ENCODE measurements at places on chromosomes 2 and 18.

GRCh38 chr2:64839844-64840243 lies 149.4 kb upstream of the SLC1A4 start:
- no peak for DNase-seq

DNA sequence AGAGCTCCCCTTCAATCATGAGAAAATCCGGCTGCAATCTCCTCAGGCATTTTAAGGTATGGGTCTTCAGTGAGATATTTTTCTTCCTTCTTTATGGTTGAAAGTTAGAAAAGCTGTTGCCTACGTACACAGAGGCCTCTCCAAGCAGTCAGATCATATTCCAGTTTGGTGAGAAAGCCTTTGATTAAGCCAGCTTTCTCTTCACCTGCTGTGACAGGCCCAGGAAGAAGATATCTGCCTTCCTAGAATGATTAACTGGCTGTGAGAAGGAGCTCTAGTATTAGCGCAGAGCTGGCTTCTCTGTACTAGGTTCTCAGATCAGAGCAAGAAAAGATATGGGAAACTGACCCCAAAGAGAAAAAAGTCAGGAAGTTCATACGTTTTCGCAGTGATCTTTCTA lies 585.0 kb upstream of the CHAC2 start:
- DNase-seq: no peak

GRCh38 chr2:16400127-16400623 lies 265.5 kb downstream of the CYRIA start:
- DNase-seq: no peak

- DNase-seq: peak; percentile 30
Measured at GRCh38 chr2:172734711-172735581, 699 bp upstream of the RAPGEF4 start.

DNA sequence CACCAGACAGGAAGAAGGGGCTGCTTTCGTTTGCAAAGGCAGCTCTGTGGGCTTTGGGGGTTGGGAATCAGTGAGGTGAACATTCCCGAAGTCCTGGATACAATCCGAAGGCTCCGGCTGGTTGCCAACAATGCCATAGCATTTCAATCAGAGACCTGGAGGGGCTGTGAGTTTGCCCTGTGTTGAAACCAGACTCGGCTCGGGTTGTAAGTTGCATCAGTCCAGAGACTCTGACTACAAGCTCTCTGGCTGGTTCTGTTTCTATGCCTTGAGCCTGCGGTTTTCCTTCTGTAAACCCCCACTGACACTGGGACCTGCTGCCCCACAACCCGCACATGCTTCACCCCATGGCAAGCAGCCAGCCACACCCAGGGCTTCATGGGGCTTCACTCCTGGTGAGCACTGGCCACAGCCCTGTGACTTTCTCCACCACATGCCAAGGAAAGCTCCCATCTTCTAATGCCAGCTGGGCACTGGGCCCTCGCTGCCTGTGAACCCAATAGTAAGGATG lies 85.7 kb upstream of the ODC1 start:
- DNase-seq: no peak

- DNase-seq: no peak
Measured at GRCh38 chr2:177796654-177797415, 275.7 kb downstream of the PDE11A start.

DNA sequence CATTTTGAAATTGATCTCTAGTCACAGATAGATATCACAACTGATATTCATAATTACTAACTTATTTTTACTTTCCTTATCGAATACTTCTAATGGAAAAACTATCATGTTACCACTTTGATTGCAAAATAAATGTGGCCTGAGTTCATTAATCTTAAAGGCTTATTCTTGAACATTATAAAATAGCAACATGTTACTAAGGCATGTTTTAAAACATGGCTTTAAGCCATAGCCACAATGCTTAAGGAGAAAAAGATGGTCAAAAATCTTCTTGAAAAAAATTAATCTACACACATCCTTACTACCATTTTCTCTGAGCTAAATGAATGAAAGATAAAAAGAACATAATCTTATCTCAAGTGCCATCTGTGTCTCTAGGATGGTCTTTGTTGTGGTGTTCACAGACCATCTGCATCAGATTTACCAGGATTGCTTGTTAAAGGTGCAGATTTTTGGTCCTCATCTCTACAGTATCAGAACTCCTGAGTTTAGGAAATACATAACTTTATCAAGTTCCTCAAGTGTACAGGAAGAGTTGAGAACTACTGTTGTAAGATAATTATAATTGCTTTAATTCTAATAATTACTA lies 15.3 kb downstream of the MTX2 start:
- peak; percentile 43 for DNase-seq

- no peak for DNase-seq
Measured at GRCh38 chr18:58177004-58177717, 133.1 kb downstream of the NEDD4L start.

- DNase-seq: no peak
Measured at GRCh38 chr2:1750270-1750932, 6.1 kb upstream of the PXDN start.

DNA sequence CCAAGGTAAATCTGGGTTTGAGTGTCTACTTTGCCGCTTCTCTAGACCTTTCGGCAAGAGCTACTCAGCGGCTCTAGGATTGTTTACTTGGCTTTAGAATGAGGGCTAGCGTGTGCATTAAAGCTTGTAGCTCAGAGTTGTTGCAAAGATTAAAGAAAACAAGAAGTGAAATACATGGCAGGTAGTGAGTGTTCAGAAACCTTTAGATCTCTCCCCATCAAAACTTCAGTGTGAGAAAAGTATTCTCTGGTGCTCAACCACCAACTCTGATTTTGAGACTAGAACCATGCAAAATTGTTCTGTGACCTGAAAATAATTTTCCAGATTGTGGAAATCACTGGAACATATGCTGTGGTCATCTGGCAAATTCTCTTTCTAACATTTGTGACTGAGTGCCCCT lies 512.0 kb downstream of the CMPK2 start:
- DNase-seq: no peak

- no peak for DNase-seq
Measured at GRCh38 chr18:45383228-45383627, 232.0 kb upstream of the SLC14A2 start.

DNA sequence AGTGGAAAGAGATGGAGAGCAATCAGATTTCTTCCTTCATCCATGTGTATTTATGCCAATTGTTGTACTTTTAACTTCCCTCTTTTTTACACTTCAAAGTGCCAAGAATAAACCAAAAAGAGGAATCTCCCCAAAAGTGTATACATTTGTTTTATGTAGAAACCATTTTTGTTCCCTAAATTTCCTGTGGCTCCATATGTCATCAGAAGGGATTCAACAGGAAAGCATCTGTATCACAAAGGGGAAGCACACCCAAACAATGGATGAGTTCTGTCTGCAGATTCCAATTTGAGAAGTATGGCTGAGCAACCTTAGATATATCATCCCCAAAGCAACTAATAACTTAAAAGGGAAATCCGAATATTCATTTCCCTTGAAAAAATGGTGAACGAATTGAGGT lies 275.0 kb downstream of the MREG start:
- no peak for DNase-seq

DNA sequence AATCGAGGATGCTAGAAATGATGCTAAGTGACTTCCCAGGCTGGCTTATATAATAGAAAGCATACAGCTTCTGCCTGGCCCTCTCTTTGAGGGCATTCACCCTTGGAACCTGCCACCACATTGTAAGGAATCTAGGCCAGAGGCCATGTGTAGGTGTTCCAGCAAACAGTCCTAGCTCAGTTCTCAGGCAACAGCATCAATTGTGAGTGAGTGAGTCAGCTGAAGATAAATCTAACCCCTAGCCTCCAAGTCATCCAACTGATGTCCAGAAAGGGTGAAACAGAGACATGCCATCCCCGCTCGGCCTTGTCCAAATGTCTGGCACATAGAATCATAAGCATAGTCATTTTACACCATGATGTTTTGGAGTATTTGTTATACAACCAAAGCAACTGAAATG lies 324.3 kb upstream of the KLHL14 start:
- no peak for DNase-seq

DNA sequence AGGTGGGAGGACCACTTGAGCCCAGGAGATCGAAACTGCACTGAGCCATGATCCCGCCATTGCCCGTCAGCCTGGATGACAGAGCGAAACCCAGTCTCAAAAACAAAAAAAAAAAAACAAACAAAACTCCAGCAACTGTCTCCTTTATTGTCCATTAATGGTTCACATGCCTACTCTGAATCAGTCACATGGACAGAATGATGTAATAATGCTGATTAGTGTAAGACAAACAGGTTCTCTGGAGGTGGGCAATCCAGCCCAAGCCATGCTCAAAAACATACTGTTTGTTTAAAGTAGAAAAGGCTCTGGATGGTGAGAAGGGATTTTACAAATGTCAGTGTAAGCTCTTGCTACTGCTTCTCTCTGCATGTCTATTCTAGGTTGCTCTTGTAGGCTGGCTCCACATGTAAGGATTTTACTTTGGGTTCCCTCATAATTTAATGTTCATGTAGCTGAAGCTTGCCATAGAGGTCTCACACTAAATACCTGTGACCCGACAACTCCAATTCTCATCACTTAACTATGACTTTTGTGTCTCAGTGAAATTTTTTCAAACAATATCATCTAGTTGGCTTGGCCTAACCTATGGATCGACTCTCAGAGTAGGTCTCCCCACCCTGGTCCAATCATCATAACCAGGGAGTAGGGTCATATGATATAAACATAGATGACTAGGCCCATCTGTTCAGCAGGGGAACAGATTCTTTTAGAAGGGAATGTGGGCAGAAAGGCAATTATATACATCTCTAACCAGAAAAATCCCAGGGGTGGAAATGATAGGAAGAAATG lies 83.9 kb upstream of the SLC39A10 start:
- DNase-seq: no peak

DNA sequence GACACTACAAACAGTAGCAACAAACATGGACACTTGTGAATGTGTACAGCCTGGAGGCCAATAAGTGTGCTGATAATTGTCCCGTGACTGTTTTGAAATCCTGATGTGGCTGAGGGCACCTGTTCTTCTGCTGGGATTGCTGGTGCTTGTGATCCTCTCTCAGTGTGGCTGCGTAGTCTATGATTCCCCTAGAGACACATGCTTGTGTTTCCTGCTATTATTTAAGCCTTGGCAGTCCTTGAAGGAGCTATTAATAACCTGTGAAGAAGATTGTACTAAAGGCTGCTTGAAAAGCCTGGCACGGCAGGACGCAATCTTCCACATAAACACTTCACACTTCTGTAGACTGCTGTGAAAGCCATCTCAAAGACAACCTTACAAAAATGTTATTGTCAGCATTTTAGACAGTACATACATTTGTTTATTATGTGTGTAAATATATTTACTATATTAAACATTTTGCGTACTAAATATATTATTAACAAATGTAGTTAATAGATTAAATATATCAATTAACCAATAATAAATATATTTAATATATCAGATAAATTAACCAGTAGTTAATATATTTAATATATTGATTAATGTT lies 71.4 kb downstream of the GALR1 start:
- no peak for DNase-seq

- DNase-seq: no peak
Measured at GRCh38 chr2:65969161-65969560, 465.8 kb upstream of the MEIS1 start.

- no peak for DNase-seq
Measured at GRCh38 chr18:50334546-50335152, 40.2 kb upstream of the SKA1 start.

GRCh38 chr2:106561803-106562202 lies 74.6 kb downstream of the CD8B2 start:
- DNase-seq: no peak

DNA sequence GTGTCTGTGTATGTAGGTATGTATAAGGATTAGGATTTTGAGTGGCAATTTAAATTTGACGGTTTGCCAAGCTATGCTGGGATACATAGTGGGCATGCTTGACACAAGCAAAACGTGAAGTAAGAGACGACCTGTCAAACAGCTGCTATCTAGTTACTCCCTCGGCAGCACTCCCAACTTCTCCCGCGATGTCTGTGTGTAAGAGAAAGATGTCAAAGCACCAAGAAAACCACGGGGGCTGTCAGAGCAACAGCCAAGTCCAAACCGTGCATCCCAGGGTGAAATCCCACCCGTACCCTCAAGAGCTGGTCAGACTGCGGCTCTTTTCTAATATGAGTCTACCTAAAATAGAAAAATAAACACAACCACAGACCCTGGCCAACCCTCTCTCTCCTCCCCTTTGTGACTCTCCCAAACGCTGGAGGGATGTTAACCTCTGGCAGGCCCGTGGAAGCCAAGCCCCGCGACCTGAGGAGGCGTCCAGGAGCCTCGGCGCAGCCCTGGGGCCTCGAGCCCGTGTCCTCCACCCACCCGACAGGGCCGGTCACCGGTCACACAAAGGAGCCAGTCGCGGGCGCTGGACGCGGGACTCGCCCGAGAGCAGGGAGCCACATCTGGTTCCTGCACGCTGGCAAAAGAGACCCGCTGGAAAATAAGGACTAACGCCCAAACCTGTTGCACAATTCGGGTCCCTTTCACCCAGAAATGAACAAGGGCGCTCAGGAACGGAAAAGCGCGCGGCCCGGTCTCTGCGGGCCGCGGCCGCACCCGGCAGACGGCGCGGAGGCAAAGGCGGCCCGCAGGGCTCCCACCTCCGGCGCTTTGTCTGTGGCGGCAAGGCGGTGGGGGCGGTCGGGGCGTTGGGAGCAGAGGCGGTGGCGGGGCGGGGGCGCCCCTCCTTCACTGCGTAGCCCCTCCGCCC lies 925 bp downstream of the SESTD1 start:
- DNase-seq: peak; percentile 77

DNA sequence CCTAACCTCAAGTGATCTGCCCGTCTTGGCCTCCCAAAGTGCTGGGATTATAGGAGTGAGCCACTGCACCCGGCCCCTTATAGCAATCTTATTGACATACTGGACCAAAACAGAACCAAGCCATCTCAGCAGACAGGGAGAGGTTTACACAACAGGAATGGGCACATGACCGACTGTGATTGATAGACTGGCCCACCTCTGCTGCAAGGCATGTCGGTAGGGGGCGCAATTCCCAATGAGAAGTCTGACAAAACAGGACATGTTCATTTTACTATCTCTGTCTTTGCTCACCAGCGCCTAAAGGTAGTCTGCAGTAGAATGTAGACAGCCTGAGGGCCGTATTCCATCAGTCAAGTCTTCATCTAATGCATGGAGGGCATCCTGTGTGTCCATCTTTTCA lies 2.0 kb downstream of the LYPD6B start:
- DNase-seq: peak; percentile 44

DNA sequence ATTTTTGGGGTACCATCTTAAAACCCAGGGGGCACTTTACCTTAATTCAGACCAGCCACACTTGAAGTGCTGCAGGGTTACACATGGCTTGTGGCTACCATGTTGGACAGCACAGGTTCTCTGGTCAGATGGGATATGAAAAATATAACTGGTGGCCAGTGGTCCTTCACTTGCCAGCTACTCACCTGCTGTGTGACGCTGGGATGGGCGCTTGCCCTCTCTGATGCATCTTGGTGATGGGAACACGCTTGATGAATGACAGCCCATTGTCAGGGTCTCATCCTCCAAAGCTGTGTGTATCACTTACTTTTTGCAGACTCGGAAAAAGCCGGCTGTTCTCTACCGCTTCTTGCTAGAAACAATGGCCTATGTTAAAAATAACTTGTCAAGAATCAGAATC lies 22.5 kb downstream of the HJURP start:
- no peak for DNase-seq

DNA sequence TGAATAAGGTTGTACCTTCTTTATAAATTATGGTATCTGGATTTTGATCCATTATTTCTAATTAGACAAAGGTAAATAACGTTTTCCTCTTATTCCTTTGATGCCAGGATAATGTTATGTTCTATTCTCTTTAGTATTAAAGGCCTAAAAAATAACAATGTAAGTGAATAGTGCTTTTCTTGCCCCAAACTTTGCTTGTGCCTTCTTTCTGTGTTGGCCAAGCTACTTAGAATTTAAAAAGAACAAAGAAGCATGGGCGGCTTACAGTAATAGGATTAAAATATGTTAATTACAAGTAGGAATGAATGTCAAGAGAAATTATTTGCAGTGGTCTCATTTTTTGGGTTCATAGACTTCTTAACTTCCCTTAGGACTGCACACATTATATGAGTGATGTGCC lies 105.0 kb upstream of the FSIP2 start:
- DNase-seq: no peak
